ENCODE measurements at places on chromosomes 7 and 10.

- no peak for DNase-seq
Measured at GRCh38 chr7:69889976-69890351, 291.7 kb downstream of the AUTS2 start.

GRCh38 chr7:36096460-36097095 is 56.5 kb upstream of the EEPD1 start:
- no peak for DNase-seq

DNA sequence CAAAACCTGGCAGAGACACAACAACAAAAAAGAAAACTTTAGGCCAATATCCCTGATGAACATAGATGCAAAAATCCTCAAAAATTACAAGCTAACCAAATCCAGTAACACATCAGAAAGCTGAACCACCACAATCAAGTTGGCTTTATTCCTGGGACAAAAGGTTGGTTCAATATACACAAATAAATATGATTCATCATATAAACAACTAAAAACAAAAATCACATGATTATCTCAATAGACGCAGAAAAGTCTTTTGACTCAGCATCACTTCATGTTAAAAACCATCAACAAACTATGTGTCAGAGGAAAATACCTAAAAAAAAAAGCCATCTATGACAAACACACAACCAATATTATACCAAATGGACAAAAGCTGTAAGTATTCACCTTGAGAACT is 283.5 kb downstream of the THSD7A start:
- no peak for DNase-seq

- DNase-seq: peak; percentile 98
Measured at GRCh38 chr7:114412548-114412947, 2.1 kb upstream of the FOXP2 start.

DNA sequence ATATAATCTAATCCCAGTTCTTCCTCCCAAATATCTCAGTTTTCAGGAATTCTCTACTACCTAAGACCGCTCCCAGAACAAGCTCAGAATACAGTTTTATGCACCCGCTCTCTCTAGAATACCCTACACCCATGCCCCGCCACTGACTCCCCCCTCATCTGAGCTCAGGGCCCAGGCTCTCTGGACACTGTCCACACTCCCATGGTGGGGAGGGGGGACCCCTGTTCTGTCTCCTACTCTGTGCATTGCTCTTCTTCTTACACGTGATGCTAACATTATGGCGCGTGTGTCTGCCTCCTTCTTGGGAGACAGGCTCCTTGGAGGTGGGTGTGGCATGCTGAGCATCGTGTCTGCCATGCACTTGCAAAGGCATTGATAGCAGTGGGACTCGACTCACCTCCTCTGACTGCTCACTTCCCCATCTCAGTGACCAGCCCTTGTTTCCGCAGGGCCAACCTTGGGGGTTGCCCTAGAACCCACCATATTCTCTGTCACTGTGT is 127.9 kb downstream of the TCERG1L start:
- no peak for DNase-seq

DNA sequence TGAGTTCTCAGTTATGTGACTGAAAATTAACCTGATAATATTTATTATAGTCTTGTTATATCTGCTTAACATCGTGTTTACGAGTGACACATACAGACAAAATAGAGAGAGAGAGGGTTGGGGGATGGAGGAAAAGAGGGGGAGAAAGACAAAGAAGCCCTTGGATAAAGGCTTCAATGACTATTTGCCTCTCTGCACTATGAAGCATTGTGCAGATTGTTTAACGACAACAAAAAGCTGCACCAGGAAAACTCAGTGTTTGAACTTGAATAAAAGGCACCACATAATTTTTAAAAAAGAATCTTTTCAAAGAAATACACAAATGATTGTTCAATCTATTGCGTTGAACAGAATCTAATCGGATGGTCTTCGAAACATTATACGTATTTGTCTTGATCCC is 27.8 kb downstream of the MAGI2 start:
- no peak for DNase-seq

DNA sequence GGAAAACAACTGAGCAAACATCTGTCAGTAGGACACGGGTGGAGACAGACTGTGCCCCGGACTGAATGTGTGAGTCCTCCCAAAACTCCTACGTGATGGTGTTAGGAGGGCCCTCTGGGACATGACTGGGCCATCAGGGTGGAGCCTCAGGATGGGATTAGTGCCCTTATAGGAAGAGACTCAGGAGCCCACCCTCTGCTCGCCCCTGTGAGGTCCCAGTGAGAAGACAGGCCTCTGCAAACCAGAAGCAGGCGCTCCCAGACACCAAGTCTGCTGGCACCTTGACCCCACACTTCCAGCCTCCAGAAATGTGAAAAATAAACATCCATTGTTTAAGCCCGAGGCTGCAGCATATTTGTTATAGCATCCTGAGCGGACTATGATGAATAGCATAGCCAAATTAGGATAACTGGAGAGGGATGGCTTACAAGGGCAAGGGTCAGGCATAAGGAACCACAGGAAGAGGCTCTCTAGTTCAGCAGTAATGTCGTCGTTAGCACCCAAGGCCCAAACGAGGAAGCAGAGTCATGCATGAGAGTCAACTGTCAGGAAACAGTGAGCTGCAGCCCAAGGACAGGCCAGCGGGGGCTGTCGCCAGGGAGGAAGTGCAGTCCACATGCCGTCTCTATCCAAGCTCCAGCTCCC is 50.6 kb downstream of the PTPRN2 start:
- no peak for DNase-seq

GRCh38 chr10:32004161-32004591 is 52.0 kb downstream of the KIF5B start:
- DNase-seq: peak; percentile 4

- no peak for DNase-seq
Measured at GRCh38 chr10:96657385-96657784, 62.9 kb downstream of the PIK3AP1 start.

DNA sequence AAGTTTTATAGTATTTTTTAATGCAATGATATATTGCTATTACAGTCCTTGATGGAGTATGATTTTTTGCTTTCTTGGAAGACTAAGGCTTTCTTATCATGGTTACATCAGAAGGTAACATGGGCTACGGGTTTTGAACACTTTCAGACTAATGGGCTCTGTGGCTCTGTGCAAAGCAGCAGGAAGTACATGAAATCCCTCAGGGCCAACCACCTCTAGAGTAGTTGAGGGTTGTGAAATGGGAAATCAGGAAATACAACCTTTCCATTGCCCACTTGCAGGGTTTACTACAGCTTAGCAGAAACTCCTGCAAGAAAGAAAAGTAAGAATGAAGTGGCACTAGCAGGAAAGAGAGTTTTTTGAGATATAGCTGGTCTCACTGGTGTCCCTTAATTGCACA is 853.5 kb downstream of the KCNMA1 start:
- DNase-seq: no peak

- no peak for DNase-seq
Measured at GRCh38 chr7:108321359-108321758, 134.9 kb downstream of the NRCAM start.

GRCh38 chr10:64113375-64113774 is 592.2 kb downstream of the REEP3 start:
- no peak for DNase-seq

GRCh38 chr7:6096581-6096980 is 65.4 kb downstream of the ANKRD61 start:
- no peak for DNase-seq

DNA sequence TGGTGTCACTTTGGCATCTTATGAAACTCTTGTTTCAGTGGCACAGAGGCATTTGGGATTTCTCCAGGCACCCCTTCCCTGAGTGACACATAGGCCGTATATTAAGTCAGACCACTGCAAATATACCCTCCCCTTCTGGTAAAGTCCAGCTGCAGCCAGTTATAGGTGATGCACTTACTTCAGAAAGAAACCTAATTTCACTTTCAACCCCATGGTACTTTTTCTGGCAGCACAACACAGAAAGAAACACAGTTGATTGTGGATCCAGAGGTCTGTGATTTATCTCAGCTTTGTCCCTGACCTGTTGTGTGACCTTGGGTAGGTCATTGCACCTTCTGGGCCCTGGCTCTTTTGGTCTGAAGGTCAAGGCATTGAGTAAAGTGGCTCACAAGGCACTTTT is 173.2 kb downstream of the BUB3 start:
- DNase-seq: no peak

DNA sequence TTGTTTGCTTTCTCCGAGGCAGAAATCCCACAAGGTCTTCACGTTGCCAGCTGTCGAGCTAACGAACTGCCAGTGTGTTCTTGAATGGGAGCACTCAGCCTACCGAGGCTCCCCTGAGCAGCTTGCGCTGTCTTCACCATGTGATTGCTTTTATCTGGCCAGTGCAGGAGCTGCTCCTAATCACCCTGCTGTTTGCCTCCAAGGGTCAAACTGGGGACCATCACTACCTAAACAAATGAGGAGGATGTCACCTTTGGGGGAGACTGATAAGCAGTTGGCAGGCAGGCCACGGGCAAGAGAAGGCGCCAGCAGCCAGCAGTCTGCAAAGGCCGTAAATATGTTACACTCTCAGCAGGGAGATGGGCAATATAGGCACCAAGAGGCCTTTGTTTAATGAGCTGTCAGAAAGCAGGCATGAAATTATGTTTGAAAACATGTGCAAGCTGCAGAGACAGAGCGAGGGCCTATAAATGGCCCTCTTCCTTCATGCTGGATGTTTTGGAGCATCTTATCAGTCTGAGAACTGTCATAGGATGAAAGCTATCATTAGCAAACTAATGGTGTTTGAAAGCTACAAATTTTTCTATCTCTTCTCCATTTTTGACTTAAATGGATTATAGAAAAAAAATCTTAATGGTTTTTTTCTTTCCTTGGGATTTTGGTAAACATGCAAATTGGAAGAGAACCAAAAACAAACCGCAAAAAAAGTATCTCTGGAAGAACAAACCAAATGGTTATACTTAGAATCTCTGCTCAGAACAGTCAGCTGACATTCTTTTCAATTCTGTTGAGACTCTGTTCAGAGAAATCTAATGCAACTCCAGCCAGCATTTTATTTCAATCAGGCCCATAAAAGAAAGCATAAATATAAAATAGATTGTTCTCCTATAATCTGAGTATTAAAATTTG is 267.3 kb upstream of the NPVF start:
- DNase-seq: peak; percentile 88

DNA sequence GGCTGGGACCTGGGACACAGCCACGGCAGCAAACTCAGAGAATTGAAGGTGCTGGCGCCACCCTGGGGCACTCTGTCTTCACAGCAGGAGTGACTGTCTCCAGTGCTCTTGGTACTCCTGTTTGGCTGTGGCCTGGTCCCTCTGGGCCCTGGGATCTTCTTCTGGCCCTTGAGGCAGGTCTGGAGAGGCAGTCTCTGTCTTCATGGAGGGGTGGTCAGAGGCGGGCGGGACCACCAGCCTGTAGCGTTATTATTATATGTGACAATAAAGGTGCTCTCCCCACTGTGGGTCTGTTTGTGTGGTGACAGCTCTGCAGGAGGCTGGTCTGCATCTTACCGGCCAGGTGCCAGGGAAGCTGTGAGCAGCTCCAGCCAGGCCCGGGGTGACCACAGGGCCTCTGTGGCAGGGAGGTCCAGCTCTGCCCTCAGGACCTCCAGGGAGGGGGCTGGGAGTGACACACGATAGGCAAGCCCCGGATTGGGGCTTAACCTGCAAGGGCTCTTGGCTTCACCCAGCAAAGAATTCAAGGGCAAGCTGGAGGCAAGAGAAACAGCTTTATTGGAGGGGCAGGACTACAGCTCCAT is 70.3 kb downstream of the MYL10 start:
- no peak for DNase-seq

DNA sequence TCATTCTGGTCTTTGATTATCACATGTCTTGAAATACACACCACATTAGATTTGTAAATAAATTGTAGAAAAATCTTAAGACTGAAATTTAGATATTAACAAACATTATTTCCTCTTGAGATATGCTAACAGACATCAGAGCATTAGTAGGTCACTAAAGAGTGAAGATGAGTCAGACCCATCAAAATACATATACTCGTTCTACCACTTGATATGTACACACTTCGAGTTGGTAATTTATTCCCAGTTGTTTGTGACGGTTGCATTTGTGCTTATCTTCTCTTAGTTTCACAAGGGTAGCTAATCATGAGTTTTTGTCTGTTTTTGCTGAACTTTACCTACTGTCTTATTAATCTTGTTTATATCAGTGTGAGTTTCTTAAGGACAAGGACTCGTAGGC is 383.4 kb downstream of the AUTS2 start:
- no peak for DNase-seq
